Stimulated activated CD8-positive, alpha-beta memory T cell treated with anti-CD3 and anti-CD28 coated beads, Interleukin-4, amount 100 ng/mL, for 1 hour (primary cell): ENCODE measurements at places on chromosomes 1 and 21.

DNA sequence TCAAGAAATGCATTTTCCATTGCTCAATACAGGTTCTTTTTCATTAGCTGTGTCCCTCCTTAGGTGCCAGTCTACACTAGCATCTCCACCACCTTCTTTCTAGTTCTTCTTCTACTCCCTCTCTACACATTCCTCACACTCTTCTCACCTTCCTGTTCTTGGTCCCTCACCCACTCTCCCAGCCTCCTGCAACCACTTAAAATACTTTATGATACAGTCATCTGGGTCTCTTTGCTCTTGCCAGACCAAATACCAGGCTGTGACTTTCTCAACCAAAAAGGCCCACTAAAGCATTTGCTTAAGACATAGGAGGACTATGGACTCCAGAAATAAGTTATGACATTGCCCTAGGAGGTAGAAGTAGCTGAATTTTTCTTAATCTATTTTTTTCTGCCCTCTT is 35.1 kb downstream of the PIGM start:
- no peak for DNase-seq

GRCh38 chr1:26274801-26275425 is 5.0 kb upstream of the SH3BGRL3 start:
- DNase-seq = no peak

- no peak for DNase-seq
These were observed 48.3 kb downstream of the ADGRL2 start for GRCh38 chr1:81848880-81849682.

GRCh38 chr1:47189844-47190508 is at the start of gene PDZK1IP1:
PDZK1IP1 (minus strand) TSS chr1:47190036; CDS start chr1:47189932, 104 bp downstream.
- no peak for DNase-seq

DNA sequence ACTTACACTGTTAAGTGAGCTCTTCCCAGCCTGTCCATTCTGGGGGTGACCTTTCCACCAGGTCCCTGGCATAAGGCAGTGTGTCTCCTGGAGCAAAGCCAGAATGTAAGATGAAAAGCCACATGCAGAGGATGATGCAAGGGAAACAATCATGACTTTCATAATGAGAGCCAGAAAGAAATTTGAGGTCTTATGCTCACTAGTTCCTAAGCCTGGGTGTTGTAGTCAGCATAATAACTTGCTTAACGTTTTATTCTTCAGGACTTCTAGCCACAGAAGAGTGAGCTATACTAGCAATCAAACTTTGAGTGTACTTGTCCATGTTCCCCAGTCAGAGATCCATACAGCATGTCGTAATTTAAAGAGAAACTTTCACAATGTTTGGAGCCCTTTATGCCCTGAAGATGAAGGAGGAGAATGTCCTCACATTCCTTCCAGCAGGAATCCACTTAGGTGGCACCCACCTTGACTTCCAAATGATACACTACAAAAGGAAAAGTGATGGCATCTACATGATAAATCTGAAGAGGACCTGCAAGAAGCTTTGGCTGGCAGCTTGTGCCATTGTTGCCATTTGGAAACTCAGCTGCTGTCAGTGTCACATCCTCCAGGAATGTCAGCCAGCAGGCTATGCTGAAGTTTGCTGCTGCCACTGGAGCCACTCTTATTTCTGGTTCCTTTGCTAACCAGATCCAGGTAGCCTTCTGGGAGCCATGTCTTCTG is 60.5 kb upstream of the FOXD3 start:
- DNase-seq = no peak
